ENCODE measurements at places on chromosomes 11 and 22. TPM values are rescaled to one million over a fixed set of nuclear protein-coding genes. Genes with fewer than 3 reads are reported as not detected.

GRCh38 chr11:2795491-2795991 is 90.0 kb downstream of the CDKN1C start:
- DNase-seq = no peak

GRCh38 chr11:18650353-18650752 is 16.2 kb upstream of the SPTY2D1 start:
- no peak for DNase-seq

- no peak for DNase-seq
These were observed 5.8 kb upstream of the KDM2A start for GRCh38 chr11:67113231-67113721.

DNA sequence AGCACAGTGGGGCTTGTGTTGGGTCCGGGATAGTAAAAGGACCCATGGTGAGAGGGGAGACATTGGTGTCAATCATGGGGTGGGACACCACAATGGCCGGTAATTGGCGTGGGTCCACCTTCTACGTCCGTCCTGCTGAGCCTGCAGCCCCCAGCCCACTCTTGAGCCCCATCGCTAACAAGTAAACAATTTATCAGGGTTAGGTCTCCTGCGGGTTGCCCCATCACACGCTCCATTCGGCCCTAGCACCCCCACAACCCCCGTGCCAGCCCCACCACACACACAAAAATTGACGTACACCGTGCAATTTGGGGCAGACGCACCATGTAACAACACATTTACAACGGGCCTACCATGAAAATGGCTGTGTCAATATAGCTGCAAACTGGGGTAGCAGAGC is 86.5 kb upstream of the HTATIP2 start:
- no peak for DNase-seq

- no peak for DNase-seq
These were observed 90.1 kb downstream of the STK33 start for GRCh38 chr11:8503910-8504364.

GRCh38 chr11:12007230-12007593 is 1.2 kb downstream of the DKK3 start:
- no peak for DNase-seq

DNA sequence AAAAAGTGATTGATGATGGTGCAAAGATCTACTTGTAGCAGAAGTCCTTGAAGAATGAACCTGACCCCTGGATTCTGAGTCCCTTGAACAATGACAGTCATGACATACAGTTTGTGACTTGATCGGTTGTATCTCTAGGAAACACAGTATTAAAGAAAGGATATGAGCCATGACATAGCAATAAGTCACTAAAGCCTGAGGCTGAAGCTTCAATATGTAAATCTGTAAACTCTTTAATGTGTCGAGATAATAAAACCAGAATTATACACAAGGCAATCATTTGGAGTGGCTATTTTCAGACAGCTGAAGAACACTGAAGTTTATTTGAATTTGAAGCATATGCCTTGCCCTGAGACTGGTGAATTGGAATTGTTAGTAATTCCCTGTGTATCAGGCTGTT is 911.5 kb upstream of the RAG2 start:
- peak; percentile 60 for DNase-seq

GRCh38 chr22:37663521-37664140 is 5.1 kb downstream of the PDXP start:
- no peak for DNase-seq

DNA sequence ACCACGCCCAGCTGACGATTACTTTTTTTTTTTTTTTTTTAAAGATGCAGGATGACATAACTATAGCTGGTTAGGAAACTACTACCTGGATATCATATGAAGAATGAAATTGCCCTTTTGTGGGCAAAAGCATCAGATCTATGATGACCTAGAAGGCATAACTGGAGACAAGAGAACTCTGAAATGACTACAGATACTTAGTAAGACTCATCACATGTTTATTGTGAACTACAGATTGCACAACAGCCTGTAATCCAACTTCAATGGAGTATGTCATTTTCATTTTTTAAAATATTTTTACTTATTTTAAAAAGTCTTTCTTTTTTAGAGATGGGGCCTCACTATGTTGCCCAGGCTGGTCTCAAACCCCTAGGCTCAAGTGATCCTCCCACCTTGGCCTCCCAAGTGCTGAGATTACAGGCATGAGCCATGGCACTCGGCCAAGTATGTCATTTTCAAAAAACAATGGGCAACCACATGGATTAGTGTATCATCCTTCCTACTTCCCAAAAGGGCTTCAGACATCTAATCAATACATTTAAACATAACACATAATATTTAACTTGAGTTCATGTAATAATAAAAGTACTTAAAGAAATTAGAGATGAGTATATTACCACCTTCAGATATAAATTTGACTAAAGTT is 3.3 kb downstream of the MTMR2 start:
- DNase-seq = peak; percentile 28

DNA sequence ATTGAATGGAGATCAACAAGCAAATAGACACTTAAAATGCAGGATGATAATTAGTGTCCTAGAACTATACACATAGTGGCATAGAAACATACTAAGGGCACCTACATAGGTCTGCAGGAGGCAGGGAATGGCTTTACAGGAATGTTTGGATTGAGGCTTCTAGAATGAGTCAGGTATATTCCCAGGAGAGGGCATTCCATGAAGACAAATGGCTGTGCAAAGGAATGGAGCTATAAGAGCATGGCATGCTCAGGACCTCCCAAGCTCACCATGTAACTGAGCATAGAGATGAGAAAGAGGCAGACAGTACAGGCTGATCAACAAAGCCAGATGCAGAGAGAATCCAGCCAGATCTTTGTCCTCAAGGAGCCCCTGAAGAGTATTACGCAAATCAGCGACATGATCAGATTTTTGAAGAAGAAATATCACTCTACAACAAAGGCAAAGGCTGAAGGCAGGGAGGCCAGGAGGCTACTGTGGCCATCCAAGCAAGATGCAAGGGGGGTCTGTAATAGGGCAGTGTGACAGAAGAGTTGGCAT is 211.1 kb upstream of the MTNR1B start:
- no peak for DNase-seq

GRCh38 chr11:132941024-132941646 is 591.2 kb downstream of the OPCML start:
- DNase-seq = peak; percentile 35

- DNase-seq = peak; percentile 47
These were observed 1.7 kb upstream of the MYEOV start for GRCh38 chr11:69292221-69292648.

- DNase-seq = no peak
These were observed 48.6 kb upstream of the SLC22A12 start for GRCh38 chr11:64542172-64543125.

GRCh38 chr11:83070044-83070701 is 1.5 kb downstream of the RAB30 start:
- DNase-seq = peak; percentile 84

DNA sequence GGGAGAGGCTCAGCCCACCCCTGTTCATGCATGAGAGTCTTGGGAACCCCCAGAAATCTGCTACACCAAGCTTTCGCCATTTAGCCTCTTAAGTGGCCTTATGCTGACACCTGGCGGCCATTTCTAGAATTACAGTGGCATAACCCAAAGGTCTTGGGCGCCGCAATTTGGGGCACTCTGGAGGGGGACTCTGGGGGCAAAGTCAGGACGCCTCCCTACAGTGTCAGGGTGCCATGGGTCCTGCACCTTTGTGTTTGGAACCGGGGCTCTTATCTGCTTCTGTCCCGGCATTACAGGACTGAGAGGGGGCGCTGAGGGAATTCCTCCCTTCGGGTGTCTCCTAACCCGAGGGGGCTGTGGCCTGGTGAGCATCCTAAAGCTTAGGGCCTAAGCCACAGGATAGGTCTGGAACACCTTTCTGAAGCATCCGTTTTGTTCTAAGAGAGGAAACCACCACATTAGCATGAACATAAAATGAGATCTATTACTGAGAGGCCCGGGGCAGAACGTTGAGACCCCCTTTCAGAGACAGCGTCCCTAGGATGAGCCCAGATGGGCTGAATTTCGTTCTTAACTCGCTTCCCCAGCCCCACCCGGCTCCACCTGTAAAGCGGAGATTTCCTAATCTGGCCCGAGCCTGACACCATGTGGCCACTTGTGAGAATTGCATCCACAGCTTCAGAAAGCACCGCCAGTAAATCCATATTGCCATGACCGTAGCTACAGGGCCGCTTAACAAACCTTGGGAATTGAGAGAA is 9.3 kb downstream of the INS start:
- DNase-seq = peak; percentile 85

GRCh38 chr11:87639753-87640364 is 535.4 kb downstream of the RAB38 start:
- DNase-seq = no peak

- DNase-seq = no peak
These were observed 7.0 kb upstream of the MPPED1 start for GRCh38 chr22:43404673-43405385.

GRCh38 chr22:20948989-20949388 is 18.1 kb upstream of the AIFM3 start:
- DNase-seq = no peak

DNA sequence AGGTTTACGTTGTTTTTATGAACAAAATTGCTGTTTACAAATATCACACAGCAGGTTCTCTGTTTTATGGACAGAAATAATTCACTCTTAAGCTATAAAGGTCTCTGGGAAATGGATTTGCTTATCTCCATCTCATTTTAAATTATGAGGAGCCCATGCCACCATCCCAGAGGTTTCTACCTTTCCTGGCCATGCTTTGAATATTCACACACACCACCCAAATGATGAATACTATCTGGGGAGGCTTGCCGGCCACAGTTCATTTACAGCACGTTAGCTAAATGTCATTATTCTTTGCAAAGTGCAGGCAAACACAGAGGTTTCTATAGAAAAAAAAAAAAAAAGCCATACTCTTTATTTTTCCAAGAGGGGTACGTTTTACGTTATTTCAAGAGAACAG is 1446.7 kb downstream of the FAM181B start:
- DNase-seq = no peak

DNA sequence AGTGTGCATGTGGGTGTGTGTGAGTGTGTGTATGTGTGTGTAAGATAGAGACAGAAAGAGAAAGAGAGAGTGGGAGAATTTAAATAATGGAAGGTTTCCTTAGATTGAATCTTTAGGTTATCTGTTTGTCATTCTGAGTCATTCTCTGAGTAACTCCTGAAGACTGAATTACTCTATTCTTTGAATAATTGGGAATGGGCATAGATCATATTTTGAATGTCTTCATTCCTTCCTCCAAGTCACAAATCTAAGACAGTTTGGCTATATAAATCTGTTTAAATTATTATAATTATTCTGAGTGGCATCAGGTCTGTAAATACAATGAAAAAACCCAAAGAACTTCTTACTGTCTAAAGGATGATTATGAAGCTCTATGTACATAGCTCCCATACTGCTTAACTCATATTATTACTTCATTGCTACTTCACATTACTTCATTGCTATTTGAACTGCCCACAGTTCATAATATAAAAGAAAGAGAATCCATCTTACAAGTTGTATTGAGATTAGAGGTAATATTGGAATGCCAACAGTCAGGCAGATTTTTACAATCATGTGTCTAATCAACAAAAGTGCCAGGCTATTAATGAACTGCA is 346.6 kb upstream of the CCDC179 start:
- DNase-seq = peak; percentile 71

DNA sequence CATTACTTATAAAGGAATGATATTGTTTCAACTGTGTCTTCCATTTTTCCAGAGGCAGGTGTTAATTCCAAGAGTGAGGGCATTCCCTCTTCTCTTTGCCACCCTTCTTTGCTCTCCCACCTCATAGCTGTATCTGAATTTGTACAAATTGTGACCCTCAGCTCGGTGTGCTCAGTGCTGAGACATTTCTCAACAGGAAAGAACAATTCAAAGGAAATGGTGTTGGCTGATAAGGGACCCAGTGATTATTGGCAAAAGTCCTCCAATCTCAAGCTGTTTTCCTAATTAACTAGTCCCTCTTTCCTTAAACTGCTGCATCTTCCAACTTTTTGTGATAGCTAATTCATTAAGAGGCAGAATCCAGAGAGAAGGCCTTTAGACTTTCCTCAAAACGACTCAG is 408.9 kb upstream of the SYN3 start:
- DNase-seq = no peak

DNA sequence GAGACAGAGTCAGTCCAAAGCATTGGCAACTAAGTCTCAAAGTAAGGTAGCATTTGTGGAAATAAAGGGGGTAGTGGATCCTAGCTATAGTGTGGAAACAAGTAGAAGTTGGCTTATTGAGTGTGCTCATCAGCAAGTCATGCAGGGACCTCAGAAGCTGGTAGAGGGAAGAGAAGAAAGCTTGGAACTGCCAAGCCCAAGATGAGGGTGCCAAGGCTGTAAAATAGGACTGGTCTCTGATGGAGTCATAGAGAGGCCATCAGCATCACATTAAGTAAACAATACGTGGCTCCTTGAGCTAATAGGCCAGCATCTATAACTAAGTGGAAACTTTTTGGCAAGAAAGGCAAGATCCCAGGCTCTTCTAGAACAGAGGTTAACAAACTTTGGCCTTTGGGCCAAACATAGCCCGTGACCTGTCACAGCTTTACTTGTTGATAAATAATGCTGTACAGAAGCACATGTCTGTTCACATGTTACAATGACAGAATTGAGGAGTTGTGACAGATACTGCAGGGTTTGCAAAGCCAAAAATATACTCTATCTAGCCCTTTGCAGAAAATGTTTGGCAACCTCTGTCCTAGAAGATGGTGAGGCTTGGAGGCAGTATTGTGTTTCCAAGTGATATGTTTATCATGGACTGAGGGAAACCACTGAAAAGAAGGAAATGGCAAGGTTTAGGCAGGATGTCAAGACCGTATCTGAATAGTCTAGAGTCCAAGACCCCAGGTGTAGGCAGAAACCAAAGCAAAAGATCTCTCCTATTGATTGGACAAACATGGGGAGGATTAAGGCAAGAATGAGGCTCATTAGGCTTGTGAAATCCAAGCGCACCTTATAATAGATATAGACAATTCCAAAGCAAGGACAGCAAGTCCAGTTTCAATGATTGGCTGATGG is 62.5 kb upstream of the CD44 start:
- DNase-seq = no peak

DNA sequence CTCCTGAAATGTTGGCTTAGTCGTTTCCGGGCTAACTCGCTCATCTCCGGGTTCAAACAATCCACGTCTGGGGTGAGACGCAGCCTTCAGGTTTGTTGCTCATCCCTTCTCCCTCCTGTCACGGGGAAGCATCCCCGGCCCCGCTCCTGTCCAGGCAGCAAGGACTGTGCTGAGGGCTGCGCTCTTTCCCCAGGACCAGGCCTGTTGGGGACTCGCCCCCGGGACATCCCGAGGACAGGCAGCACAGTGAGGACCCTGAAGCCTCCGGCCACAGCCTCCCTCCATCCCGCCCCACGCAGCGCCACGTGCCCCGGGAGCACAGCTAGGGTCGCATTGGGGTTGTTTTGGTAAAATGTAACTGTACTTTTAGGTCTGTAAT is 252.0 kb downstream of the BRD1 start:
- no peak for DNase-seq

GRCh38 chr11:45239733-45240132 is 46.4 kb downstream of the SYT13 start:
- no peak for DNase-seq

KDM4E gene
- not detected for total RNA-seq

RASSF7 gene
- 58.6 TPM for total RNA-seq

OR10D3 gene
- 0.15 TPM for total RNA-seq

CNGA4 gene
- total RNA-seq = 0.51 TPM

OR8B2 gene
- not detected for total RNA-seq

CDCA5 gene
- 67.1 TPM for total RNA-seq

OR4C45 gene
- not detected for total RNA-seq

C11orf97 gene
- total RNA-seq = not detected

ZNF214 gene
- 0.58 TPM for total RNA-seq

TYR gene
- total RNA-seq = not detected

DERL3 gene
- not detected for total RNA-seq

MYRF gene
- total RNA-seq = 7.0 TPM

PUS3 gene
- total RNA-seq = 10.3 TPM

OR51B4 gene
- total RNA-seq = not detected

TRIM6 gene
- 10.1 TPM for total RNA-seq

UBQLNL gene
- total RNA-seq = not detected

AIFM3 gene
- 1.5 TPM for total RNA-seq

Data from PC-3 (cell line).